ENCODE measurements at places on chromosomes 3 and 15.
A peak's percentile ranks its signal among the peaks of the same experiment; 100 is the strongest.

DNA sequence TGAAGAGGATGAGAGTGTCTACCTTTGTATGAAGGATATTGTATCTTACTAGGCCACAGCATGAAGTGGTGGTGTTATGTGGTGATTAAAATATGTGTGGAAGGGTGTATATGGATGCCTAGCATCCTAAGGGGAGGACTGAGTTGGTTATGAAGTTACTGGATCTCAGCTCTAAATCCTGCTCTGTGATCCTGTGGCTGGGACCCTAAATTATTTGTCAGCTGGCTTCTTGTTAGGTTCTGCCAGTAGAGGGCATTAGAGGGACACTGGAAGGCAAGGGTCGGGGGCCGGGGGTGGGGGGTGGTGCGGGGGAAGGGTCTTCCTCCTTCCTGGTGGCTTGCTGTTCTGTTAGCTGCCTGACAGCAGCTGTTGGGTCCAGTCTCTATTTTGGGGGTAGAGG, 34.9 kb downstream of the MORF4L1 start:
- no peak for DNase-seq

GRCh38 chr3:189148081-189148507, 23.7 kb upstream of the TPRG1 start:
- peak; percentile 81 for DNase-seq

- no peak for DNase-seq
Observed at GRCh38 chr15:68555679-68556037, 23.1 kb upstream of the CORO2B start.

DNA sequence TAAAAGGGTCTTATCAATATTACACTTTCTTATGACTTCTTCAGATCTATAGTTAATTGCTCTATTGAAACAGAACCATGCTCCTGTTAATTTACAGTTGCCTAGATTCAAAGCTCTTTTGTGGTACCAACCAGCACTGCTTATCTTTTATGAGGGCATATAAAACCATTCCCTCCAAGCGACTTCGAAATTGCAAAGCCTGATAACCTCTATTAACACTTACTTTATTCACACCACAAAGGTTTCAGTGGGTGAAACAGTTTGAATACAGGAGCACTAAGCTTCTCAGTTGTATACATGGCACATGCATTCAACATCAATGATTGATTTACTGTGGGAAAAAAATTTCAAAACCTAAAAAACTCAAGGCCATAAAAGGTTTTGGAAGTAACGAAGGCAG, 74.9 kb upstream of the PPIB start:
- no peak for DNase-seq

DNA sequence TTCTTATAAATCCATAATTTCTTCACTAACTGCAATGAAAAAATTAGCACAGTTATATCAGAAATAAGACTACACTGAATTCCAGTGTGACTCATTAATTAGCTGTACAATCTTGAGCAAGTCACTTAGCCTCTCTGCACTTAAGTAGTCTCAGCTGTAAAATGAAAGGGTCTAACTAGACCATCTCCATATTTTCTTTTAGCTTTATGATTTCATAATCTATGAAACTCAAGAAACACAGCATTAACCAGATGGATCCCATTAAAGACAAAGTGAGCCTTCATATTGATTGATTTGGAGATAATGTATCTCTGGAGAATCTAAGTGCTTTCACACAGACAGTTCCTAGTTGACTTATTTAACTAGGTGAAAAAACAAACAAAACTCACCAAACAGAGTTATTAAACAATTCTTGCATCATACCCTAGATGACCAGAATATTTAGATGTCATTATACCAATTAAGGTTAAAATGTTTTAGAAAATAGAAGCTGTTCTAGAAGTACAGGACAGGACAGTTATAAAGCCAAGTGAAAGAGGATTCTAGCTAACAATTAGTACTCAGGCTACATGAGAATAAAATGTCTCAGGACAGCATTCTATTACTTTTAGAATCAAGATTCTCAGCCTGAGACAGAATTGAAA, 11.2 kb downstream of the CSNK1G1 start:
- DNase-seq, result no peak

All from activated CD4-positive, alpha-beta T cell treated with anti-CD3 and anti-CD28 coated beads for 36 hours (primary cell).